Osteoblast (primary cell): ENCODE measurements at places on chromosomes 5 and 9.

- DNase-seq: no peak
Measured at GRCh38 chr9:89916001-89916597, 311.3 kb downstream of the GADD45G start.

GRCh38 chr5:175238326-175238725 is 205.7 kb downstream of the DRD1 start:
- no peak for DNase-seq

DNA sequence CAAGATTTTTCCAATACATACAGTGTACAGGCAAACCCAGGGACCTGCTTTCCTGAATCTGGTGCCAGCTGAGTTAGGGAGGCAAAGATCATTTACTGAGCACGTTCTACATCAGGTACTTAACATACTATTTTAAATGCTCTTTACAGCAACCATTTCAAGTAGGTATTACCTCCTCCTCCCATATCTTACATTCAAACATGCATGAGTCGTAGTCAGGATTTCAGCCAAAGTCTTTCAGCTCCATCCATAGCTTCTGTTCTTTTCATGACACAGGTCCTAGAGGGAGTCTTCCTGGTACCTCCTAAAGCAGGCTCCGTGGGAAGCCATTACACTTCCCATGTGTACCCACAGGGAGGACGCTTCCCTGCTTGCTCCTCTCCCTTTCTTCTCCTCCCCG is 11.7 kb downstream of the KCNV2 start:
- no peak for DNase-seq

DNA sequence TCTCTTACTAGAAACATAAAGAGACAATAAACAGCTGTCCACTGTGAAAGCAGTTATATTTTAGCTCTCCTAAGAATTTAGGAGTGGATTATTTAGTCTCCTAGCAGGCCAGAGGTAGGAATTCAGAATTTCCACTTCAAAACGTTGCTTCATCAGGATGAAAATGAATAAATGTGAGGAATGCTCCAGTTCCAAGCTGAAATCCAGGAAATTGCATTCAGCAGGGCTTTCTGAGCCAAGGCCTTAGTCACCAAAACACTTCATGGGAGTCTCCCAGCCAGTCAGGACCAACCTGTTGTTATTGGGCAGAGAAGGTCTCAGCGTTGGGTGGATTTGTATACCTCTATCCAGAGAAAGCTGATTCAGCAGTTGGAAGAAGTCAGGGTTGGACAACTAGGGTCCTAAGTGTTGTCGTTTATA is 1040.3 kb downstream of the TLE1 start:
- DNase-seq: peak; percentile 66

DNA sequence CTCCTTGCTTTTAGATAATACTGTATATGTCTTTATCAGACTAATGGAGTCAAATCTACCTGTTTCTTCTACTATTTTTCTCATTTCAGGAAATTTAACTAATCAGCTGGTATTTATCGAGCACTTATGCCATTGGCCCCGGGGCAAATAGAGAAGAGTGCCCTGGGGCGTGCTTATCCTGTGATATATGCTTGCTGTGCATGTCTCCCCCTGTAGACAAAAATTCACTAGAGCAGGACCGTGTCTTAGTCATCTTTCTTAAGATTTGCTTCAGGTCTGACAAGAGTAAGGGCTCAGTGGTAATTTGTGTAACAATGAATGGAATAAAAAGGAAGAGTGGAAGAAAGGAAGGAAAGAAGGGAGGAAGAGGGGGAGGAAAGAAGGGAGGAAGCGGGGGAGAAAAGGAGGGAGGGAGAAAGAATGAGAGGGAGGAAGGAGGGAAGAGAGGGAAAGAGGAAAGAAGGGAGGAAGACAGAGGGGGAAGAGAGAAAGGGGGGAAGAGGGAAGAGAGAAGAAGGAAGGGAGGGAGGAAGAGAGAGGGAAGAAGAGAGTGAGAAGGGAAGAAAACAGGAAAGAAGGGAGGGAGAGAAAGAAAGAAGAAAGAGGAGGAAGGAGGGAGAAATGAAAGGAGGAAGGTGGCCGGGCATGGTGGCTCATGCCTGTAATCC is 295.7 kb upstream of the PANK3 start:
- no peak for DNase-seq

GRCh38 chr5:104998169-104998568 is 1435.6 kb upstream of the NUDT12 start:
- no peak for DNase-seq

DNA sequence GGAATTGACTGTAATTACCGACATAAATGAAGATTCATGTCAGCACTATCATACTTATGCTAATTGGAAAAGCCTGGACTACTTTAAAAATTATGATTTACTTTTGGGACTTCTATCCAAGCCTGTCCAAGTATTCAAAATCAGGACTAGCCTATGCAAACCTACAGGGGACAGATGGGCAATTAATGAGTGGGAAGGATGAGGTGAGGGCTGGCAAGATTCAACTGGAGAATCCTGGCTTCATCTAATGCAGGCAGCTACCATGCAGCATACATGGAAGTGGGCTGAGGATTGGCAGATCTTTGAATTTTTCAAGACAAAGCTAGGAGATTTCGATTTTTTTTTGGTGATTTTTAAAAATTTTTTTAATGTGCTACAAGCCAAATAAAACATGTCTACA is 532.6 kb downstream of the CSNK1G3 start:
- DNase-seq: peak; percentile 22

DNA sequence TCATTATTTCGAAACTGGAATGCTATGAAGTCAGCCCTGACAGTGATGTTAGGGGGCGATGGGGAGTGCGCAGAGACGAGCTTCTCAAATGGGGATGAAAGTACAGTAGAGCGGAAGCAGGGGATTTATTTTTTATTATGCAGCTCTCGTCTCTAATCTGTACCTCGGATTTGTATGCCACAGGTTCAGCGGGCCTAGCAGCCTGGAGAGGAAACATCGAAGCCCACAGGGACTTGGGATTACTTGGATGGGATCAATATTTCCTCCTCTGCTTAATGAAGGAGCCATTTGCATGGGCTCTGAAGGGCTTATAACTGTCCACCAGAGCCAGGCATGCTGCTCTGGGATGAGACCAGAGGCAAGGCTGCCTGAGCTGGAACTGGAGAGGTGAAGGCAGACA is 133.5 kb upstream of the RAPGEF1 start:
- peak; percentile 72 for DNase-seq

DNA sequence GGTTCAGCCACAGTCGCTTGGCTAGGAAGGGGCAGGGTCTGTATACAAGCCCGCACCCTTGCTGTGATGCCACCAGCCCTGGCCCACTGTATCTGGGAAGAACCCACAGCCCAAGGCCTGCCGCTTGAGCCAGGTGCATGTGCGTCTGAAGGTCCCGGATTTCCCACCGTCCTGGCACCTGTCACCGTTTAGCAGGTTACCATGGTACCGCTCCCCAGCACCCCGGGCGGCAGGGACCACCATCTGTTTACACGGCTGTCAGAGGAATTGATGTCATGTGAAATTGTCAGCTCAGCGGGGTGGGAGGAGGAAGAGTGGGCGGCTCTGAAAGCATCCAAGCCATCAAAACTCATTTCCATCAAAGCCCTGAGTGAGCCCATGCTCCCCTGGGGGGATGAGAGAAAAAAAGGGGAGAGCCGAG is 92.7 kb downstream of the HRH2 start:
- no peak for DNase-seq

DNA sequence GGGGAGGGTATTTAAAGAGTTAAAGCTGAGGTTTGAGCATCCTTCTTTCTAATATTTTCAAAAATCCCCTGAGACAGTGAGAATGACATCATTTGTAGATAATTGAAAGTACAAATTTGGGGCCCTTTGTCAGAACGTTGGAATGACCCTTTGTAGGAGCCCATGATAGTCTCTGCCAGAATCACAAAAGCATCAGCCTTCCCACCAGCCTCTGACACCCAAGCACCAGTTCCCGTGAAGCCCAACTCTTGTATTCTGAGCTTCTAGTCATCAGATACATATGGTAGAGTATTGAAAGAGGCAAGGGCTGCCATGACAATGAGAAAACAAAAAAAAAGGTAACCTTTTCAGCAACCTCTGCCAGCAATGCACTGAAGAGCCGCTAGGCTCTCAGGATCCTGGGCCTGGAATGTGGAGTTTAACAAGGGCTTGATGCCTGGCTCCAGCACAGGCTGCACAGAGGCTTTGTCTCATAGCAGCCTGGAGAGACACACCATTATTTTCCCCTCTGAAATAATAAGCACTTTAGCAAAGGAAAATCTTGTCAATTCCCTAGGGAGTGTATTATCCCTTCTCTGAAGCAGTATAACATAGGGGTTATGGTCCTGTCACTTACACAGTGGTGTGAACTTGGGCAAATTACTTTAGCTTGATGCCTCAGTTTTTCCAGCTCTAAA is 114.4 kb downstream of the ZNF608 start:
- no peak for DNase-seq
